ENCODE measurements at places on chromosomes 6 and 20.

DNA sequence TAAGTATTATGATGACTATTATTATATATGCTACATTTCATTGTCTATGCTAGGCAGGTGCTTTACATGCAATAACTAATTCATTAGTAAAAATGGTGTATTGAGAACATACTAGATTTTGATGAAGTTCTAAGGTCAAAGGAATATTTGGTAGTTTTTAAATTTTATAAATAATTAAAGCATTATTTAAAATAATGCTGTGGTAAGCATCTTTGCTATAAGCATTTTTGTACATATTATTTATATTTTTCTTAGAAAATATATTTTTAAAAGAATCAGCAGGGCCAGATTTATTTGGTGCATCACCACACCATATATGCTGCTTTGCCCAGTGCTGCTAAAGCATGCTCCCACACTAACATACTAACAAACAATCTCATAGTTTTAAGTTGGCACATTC is 517.9 kb downstream of the C6orf118 start:
- DNase-seq: no peak

DNA sequence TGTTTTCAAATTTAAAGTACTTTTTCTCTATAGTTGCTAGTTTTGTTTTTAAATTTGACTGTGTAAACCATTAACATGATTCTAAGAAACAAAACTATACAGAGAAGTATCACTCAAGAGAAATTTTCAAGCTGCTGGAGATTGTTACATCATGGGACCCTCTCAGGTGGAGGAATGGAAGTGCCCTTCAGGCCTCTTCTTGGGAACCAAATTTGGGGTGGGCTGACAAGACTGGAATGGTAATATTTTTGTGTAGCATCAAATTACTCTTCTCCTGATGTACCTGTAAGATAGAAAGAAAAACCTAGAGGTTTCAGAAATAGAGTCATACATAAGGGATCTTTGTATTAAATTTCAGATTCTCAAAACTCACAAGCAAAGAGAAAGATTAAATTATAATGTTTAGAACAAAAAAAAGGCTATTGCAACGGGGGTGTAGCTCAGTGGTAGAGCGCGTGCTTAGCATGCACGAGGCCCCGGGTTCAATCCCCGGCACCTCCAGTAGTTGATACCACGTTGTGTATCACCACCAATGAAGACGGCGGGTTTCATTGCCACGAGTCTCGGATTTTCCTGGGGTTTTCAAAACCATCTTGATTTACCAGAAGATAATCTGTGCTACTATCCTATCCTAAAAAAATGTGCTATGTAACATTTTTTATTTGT is 193.7 kb downstream of the GPX5 start:
- DNase-seq: no peak

DNA sequence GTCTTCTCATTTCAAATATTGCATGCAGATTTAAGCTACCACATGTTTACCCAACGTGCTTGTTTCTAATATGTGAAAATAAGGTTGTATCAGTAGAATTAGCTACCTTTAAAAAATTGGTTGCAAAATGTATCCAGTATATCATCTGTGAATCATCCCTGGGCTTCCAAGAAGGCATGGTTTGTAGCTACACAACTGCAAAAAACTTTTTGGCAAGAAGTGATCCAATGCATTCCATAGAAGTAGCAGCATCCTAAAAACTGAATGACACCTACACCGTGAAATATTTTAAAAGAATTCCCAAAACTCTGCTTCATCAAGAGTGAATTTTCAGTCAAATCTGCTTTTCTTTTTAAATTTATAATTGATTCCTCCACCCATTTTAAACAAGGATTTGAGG is 89.1 kb downstream of the AIG1 start:
- peak; percentile 66 for DNase-seq

DNA sequence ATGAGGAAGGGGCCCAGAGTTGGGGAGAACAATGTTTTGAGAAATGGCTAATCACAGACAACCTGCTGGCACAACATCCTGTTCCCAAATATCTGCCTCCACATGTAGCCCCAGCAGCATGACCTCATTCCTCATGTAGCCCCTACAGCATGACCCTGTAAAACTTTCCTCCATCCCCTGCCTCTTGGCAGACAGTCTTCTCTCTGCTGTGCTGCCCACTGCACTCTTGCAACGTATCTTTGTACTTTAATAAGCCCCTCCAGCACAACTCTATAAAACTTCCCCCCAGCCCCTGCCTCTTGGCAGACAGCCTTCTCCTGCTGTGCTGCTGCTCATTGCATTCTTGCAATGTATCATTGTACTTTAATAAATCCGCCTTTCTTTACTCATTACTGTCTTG is 278.8 kb downstream of the HDGFL1 start:
- DNase-seq: no peak

DNA sequence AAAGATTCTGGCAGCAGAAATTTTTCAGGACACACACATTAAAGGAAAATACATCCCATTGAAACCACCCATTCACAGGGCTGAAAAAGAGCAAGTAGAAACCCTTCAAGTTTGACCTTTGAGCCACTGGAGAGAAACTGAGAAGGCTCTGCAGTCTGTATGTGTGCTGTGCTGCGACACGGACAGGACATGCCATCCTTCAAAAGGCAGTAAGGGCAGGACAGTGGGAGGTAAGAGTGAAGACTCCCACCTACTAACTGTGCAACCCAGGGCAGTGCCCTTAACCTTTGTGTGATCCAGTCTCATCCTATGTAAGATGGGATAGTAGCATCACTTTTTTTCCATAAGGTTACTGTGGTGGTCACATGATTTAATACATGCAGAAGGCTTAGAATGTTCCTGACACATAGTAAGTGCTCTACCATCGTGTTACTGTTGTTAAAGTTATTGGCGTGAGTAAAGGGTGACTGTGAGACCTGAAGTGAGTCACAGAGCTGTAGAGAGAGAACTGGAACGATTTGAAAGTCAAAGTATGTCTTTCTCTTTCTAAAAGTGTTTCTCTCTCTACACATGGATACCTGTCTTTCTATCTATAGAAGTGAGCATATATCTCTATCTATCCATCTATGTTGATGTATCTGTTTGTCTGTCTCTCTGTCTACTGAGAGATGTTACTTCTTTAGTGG is 153.7 kb upstream of the OLIG3 start:
- DNase-seq: no peak

DNA sequence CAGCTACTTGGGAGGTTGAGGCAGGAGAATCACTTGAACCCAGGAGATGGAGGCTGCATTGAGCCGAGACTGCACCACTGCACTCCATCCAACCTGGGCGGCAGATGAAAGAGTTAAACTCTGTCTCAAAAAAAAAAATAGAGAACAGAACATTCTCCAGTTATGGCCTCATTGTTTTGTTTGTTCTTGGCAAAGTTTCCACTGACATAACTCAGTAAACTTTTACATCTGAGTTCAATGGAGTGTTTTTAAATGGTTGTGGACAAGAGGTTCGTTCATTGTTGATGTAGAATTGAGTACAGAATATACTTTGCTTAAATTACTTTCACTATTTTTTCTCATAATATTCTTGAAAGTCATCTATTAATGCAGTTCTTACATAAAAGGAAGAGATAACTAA is 42.2 kb upstream of the IFNGR1 start:
- DNase-seq: peak; percentile 29

DNA sequence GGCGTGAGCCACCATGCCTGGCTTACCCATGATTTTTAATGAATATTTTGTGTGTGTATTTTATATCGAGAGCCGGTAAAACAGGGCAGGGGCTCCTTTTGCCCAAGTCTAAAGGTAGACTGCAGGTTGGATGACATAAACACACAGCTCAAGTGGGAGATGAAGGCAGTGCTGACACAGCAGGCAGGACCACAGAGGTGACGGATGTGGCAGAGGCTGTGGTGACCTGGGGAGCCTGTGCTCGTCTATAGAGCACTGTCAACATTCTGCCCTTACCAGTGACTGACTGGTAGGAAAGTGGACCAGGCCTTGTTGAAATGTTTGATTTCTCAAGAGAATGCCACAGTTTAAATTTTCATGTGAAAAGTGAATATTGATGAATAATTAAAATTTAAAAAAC is 137.5 kb downstream of the ZFP64 start:
- no peak for DNase-seq

GRCh38 chr6:43076464-43077332 is 584 bp downstream of the PTK7 start:
- peak; percentile 45 for DNase-seq

DNA sequence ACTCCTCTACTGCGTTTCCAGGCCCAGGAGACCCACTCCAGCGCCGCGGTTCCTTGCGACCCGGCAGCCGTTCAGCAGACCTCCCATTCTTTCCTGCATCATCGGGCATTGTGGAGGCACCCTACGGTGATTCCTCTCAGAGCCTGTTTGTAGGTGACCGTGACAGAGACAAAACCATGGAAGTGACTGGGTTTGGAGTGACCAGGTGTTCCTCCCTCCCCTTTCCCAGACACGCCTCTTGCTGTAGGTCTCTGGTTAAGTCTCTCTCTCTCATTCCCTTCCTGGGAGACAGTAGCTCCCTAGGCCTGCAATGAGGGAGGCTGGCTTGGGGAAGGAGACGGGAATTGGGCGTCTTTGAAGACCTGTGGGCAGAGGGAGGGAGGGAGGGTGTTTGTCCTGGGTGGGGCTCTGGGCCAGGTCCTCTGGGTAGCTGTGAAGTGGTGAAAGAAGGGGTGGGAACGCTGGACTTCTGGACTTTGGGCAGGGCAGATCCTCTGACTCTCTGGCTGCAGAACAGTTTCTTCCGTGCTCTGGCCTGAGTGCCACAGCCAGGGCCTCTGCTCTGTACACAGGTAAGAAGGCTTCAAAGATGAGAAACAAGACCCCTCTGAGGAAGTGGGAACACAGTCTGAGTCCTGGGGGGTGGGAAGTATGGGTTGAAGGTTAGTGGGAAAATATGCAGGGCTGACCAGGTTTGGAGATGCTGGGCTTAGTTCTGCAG is 763 bp downstream of the KLC4 start:
- DNase-seq: no peak

GRCh38 chr6:39377539-39377950 is 55.0 kb upstream of the KCNK16 start:
- peak; percentile 51 for DNase-seq

- no peak for DNase-seq
These were observed 2.4 kb downstream of the CMTR1 start for GRCh38 chr6:37435373-37435772.

GRCh38 chr6:101454106-101454676 is 60.7 kb downstream of the GRIK2 start:
- DNase-seq: no peak

DNA sequence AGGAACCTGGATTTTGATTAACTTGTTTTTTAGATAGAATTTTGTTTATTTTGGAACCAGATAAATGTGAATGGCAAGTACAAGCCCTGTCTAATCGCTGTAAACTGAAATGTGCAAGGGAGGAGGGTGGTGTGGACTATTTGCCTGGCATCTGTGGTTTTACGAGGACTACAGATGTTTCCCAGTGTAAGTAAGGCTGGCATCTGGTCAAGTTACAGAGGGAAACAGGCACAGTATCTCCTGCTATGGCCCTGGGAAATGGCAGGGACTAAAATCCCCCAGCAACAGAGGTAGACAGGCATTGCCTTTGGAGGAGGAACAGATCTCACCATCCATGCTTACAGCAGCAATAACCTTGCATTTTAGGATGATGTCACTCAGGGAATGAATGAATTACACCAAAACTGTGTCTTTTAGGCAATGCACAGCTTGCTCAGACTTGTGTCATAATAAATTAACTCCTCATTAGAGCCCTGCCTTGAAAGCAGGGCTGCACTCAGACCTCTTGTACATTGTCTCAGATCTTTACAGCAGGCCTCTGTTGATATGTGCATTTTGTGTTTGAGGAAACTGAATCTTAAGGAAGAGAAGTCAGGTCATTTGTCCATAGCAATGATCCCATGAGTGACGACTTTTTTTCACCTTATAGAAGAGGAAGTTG is 96.2 kb downstream of the TCP11 start:
- no peak for DNase-seq

DNA sequence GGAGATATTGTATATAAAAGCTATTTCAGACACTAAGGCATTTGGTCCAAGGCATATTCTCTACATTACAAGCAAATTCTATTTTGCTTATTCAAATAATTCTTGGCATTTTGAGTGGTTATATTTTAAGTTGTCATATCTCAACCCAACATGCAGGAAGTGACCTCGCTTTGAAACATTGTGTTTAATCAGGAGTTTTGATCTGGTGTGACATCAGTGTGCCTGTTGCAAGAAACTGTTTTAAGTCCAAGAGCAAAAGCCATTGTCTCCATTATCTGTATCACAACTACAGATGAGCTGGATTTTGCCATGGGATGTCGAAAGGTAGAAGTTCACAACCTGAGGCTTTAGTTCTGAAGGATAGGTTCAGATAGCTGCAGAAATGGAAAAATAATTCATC is 509.9 kb upstream of the ID4 start:
- DNase-seq: peak; percentile 57

- no peak for DNase-seq
These were observed 220.3 kb downstream of the KCNQ5 start for GRCh38 chr6:72842140-72842539.

GRCh38 chr6:17013701-17014100 is 88.1 kb upstream of the STMND1 start:
- peak; percentile 90 for DNase-seq

DNA sequence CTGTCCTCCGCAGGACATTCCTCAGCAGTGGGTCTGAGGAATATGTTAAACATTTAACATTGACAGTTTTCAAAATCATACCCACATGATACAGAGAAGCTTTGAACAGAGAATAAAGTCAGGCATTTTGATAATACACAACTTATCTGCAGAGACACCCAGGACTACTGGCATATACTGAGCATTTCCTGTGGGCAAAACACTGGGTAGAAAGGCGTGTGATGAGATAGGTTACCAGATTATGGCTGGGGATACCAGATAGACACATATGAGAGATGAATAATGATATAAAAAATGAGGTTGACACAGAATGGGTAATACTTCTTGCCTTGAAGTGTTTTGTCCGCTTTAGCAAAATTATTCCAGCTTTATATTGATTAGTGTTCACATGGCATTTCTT is 31.4 kb upstream of the TRIM26 start:
- no peak for DNase-seq

GRCh38 chr6:74891349-74891831 is 314.5 kb downstream of the COL12A1 start:
- no peak for DNase-seq

- DNase-seq: no peak
These were observed 1091.1 kb upstream of the GJE1 start for GRCh38 chr6:141041596-141042087.

All from astrocyte (in vitro differentiated cells and primary cell).